ENCODE measurements at places on chromosomes 13 and 19.

GRCh38 chr13:29006359-29006850 is 186.3 kb downstream of the MTUS2 start:
- H3K27me3 ChIP-seq: no peaks in the 10 kb centered on the region
- no peaks in the 10 kb centered on the region for H3K4me1 ChIP-seq
- H3K4me3 ChIP-seq: no peak overlapping the region
- H3K27ac ChIP-seq: no peak overlapping the region
- no peak for DNase-seq

DNA sequence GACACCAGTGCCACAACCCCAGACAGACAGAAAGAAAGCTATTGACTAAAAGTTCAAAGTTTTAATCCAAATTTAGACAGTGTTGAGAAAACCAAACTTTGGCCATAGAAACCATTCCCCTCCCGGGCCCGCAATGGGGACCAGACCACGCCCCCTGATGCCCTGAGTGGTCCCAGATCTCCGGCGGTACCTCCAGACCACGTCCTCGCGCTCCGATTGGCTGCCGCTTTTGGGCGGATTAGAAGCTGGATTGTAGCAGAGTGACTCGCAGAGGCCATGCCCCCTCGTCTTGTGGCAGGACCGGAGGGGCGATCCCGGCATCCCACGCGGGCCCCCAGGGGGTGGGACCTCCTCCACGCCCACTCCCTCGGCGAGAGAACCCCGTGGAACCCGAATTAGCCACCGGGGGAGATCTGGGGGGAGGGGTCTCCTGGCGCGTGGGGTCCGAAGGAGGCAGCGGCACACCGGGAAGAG is 797 bp upstream of the HSD17B14 start:
- H3K36me3 ChIP-seq: no peaks in the 10 kb centered on the region
- H3K27me3 ChIP-seq: peaks cover 33% of the 10 kb centered on the region
- H3K4me1 ChIP-seq: peaks cover 3% of the 10 kb centered on the region
- H3K4me3 ChIP-seq: peak overlapping the region; percentile 13
- no peak overlapping the region for H3K27ac ChIP-seq
- peak; percentile 81 for DNase-seq

GRCh38 chr13:43058318-43058674 is 34.9 kb downstream of the DNAJC15 start:
- H3K27ac ChIP-seq: peak overlapping the region; percentile 22
- peaks cover 26% of the 10 kb centered on the region for H3K4me1 ChIP-seq
- DNase-seq: no peak
- no peaks in the 10 kb centered on the region for H3K27me3 ChIP-seq
- no peak overlapping the region for H3K4me3 ChIP-seq

GRCh38 chr19:53461866-53462265 is 5.7 kb upstream of the ZNF813 start:
- no peak overlapping the region for H3K27ac ChIP-seq
- H3K36me3 ChIP-seq: no peaks in the 10 kb centered on the region
- no peak overlapping the region for H3K4me3 ChIP-seq
- H3K4me1 ChIP-seq: peaks cover 4% of the 10 kb centered on the region

GRCh38 chr13:109779074-109779473 is 7.3 kb downstream of the IRS2 start:
- H3K27me3 ChIP-seq: no peaks in the 10 kb centered on the region
- H3K27ac ChIP-seq: peak overlapping the region; percentile 20
- no peaks in the 10 kb centered on the region for H3K36me3 ChIP-seq
- DNase-seq: peak; percentile 58
- peaks cover 32% of the 10 kb centered on the region for H3K4me1 ChIP-seq

GRCh38 chr19:16897029-16897855 is 8.4 kb downstream of the F2RL3 start:
- H3K27me3 ChIP-seq: peaks cover 8% of the 10 kb centered on the region
- H3K36me3 ChIP-seq: no peaks in the 10 kb centered on the region
- H3K27ac ChIP-seq: no peak overlapping the region
- H3K4me3 ChIP-seq: peak overlapping the region; percentile 48
- peaks cover 47% of the 10 kb centered on the region for H3K4me1 ChIP-seq

DNA sequence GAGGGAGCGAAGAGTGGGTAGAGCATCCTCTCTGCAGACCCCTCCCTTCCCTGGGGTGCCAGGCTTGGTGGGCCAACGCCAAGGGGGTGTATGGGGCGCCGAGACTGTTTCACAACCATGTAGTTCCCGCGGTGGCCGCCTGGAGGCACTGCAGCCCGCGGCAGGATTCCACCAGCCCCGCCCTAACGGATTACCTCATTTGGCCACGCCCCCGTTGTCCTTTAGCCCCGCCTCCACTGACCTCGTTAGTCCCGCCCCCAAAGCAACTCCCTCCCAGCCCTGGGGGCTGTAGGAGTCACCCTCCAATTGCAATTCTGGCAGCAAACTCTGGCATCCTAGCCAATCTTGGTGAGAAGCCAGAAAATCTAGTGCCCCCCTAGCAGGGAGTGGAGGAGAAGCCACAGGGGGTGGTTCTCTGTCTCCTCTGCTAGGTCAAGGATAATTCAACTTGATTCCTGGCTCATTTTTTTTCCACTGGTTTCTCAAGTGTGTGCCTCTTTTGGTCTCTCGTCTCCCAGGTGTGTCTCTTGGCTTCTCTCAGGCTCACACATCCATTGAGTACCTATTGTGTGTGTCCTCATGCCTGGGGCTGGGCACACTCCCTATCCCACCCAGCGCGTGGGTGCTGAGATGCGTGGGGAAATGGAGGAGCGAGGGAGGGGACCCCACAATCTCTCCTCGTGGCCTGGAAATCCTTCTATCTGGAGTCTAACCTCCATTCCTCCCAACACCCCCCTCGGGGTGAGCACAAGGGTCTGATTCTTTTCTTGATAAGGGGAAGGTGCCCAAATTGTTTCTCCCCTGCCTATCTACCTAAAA is 2.0 kb downstream of the OLFM2 start:
- DNase-seq: peak; percentile 49
- H3K36me3 ChIP-seq: no peaks in the 10 kb centered on the region
- no peak overlapping the region for H3K4me3 ChIP-seq
- peaks cover 75% of the 10 kb centered on the region for H3K27me3 ChIP-seq
- no peak overlapping the region for H3K27ac ChIP-seq

DNA sequence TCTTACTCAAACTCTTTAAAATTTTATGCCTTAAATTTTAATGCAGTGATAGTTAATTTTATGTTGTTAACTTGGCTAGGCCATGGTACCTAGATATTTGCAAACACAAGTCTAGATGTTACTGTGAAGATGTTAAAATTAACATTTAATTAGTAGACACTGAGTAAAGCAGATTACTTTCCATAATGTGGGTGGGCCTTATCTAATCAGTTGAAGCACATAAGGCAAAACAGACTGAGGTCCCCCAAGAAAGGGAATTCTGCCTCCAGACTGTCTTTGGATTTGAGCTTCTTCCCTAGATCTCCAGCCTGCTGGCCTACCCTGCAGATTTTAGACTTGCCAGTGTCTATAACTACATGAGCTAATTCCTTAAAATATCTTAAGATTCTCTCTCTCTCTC is 294.0 kb downstream of the ENOX1 start:
- no peak for DNase-seq
- no peaks in the 10 kb centered on the region for H3K36me3 ChIP-seq
- H3K4me3 ChIP-seq: no peak overlapping the region
- H3K27ac ChIP-seq: no peak overlapping the region

- H3K36me3 ChIP-seq: no peaks in the 10 kb centered on the region
- DNase-seq: no peak
- H3K4me3 ChIP-seq: no peak overlapping the region
- H3K27ac ChIP-seq: peak overlapping the region; percentile 80
These were observed 7.3 kb downstream of the GPR183 start for GRCh38 chr13:99299920-99300341.

- H3K27ac ChIP-seq: no peak overlapping the region
- DNase-seq: no peak
- no peaks in the 10 kb centered on the region for H3K4me1 ChIP-seq
- H3K27me3 ChIP-seq: no peaks in the 10 kb centered on the region
- H3K4me3 ChIP-seq: no peak overlapping the region
- no peaks in the 10 kb centered on the region for H3K36me3 ChIP-seq
These were observed 78.7 kb upstream of the FAM216B start for GRCh38 chr13:42702716-42703115.

GRCh38 chr13:48110931-48111721 is 16.2 kb upstream of the MED4 start:
- H3K36me3 ChIP-seq: no peaks in the 10 kb centered on the region
- H3K4me1 ChIP-seq: no peaks in the 10 kb centered on the region
- H3K27ac ChIP-seq: no peak overlapping the region
- no peak for DNase-seq

DNA sequence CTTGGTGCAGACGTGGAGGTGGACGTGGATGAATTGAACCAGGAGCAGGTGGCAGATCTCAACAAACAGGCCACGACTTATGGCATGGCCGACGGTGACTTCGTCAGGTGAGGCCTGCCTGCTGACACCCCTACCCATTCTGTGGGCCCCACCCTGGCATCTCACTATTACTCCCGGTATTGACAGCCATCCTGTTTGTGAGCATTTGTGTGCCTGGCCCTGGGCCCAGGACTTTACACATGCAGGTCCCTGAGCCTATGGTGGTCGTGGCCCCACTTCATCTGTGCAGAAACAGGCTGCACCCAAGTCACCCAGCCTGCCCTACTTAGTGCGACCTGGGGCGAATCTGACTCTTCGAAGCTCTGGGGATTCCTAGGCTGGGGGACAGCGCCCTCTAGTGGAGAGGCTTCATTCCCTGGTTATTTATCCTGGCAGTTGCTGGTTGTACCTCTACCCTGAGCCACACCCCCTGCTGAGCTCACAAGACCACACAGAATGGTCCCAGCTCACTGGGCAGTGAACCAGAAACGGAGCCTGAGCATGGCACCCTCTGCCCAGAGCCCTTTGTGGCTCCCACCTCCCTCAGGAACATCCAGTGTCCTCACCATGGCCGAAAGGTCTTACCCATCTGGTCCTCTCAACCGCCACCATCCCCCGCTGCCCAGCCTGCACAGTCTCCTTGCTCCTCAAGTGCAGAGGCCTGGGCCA is 16.9 kb downstream of the ZNF296 start:
- peak; percentile 61 for DNase-seq
- H3K4me1 ChIP-seq: no peaks in the 10 kb centered on the region
- H3K27ac ChIP-seq: no peak overlapping the region
- peaks cover 89% of the 10 kb centered on the region for H3K36me3 ChIP-seq
- H3K4me3 ChIP-seq: no peak overlapping the region

DNA sequence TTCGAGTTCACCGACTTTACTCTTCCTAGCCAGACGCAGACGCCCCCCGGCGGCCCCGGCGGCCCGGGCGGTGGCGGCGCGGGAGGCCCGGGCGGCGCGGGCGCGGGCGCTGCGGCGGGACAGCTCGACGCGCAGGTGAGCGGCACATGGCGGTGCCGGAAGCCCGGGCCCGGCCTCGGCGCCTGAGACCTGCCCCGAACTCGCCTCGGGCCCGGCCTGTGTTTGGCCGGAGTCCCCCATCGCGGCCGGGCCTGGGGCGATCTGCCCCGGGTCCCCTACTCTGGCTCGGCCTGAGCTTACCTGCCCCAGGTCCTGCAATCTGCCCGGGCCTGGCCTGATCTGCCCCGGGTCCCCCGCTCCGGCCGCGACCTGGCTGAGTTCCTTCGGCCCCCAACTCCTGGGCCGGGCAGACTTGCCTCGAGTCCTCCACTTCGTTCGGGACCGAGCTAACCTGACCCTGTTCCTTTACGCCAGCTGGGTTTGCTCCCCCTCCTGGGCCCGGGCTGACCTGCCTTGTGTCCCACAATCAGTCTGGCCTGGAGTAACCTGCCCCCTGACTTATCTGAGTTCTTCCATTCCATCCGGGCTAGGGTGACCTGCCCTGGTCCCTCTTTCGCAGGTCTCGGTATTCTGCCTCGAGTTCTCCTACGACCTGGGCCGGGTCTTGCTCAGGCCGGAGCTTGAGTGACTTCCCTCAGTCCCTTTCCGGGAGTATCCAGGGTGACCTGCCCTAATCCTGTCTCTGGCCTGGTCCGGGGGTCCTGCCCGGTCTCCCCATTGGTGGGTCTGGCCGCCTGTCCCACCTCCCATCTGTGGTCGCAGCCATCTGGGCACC is 764 bp downstream of the UPF1 start:
- H3K27ac ChIP-seq: peak overlapping the region; percentile 73
- no peaks in the 10 kb centered on the region for H3K36me3 ChIP-seq
- peaks cover 55% of the 10 kb centered on the region for H3K4me1 ChIP-seq
- H3K27me3 ChIP-seq: no peaks in the 10 kb centered on the region
- no peak for DNase-seq
- H3K4me3 ChIP-seq: peak overlapping the region; percentile 91

DNA sequence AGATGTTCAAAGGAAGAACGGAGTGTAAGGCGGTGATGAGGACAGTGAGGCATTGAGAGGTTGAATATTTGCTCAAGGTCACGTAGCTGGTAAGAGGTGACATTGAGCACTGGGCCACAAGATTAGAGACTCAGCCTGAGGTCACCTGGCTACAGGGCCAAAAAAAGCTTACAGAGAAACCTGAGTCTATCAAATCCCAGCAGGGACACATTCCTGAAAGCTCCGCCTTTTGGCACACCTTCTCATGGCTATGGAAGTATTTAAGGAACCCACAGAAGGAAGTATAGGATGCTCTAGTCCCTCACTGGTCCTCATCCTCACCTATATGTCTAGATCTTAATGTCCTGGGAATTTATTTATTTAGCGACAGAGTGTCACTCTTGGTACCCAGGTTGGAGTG is 17.4 kb downstream of the ZNF586 start:
- no peak for DNase-seq
- H3K4me1 ChIP-seq: no peaks in the 10 kb centered on the region
- peaks cover 6% of the 10 kb centered on the region for H3K36me3 ChIP-seq
- H3K27me3 ChIP-seq: no peaks in the 10 kb centered on the region
- H3K4me3 ChIP-seq: no peak overlapping the region
- H3K27ac ChIP-seq: no peak overlapping the region

GRCh38 chr19:6164906-6165531 is 29.6 kb downstream of the ACSBG2 start:
- H3K4me1 ChIP-seq: peaks cover 12% of the 10 kb centered on the region
- H3K36me3 ChIP-seq: no peaks in the 10 kb centered on the region
- no peak for DNase-seq
- H3K27ac ChIP-seq: no peak overlapping the region
- H3K27me3 ChIP-seq: no peaks in the 10 kb centered on the region
- no peak overlapping the region for H3K4me3 ChIP-seq

DNA sequence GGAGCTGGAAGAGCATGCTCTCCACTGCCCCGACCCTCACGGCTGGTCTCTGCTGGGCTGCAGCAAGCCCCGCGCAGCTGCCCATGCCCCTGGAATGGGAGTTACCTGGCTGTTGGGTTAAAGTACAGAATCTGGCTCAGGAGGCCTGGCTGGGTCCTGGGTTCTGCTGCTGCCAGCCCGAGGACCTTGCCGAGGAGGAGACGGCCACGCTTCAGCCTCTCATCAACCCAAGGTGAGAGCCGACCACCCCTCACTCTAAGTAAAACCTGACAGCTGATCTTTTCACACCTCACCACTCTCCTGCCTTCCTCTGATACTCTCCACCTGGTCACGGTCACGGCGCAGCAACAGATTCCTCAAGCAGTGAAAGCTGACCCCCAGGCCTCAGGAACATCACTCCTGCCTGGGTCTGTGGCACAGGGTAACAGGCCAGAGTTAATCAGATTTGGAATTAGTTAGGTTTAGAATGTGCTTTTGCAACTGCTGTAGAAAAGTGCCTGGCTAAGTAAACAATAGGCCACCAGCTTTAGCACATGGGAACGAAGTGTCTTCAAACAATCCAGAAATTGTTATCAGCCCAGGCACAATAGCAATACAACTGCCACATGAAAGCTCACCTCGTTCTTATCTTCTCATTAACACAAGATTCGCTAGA is 20.5 kb downstream of the RAB20 start:
- H3K36me3 ChIP-seq: no peaks in the 10 kb centered on the region
- H3K27me3 ChIP-seq: no peaks in the 10 kb centered on the region
- no peak overlapping the region for H3K4me3 ChIP-seq
- no peak overlapping the region for H3K27ac ChIP-seq
- DNase-seq: no peak

Measured in T-cell (primary cell).